ENCODE measurements at places on chromosomes 2 and 18.

DNA sequence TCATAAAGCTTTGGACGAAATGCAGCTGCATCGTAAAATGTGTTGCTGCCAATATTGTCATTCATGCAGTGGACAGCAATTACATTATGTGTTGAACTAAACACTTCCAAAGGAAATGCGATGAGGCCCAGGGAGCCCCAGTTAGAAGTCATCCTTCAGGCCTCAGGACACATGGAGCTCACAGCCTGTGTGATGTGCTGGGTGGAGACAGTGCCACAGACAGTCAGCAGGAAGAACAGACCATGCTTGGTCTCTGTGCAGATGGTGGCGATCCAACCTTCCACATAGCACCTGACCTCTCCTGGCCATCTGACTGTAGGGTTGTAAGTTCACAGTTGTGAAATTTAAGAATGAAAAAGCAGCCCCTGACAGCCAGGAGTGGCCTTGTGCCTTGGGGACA lies 118.3 kb upstream of the ALKAL2 start:
- no peak for DNase-seq

- DNase-seq = no peak
These were observed 48.7 kb upstream of the ZNF385B start for GRCh38 chr2:179909845-179910734.

DNA sequence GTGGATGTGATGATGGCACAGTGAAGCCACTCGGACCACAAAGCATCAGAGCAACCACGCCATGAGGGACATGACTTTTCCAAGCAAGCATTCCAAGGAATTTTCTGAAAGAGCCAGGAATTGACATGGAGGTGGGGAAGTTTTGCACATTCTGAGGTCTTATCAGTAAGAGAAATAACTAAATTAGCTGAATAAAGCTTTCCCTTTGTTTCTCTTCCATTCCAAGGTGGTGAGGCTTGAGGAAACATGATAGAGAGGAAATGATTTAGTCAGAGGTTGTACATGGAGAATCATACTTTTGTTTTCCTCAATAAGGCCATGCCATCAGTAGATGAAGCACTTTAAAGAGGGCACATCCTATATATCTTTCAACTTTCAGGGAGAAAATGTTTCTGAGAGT lies 115.7 kb upstream of the MMADHC start:
- DNase-seq = peak; percentile 20

GRCh38 chr2:9753665-9754531 lies 89.4 kb upstream of the TAF1B start:
- DNase-seq = no peak

- no peak for DNase-seq
These were observed 11.0 kb upstream of the GAREM2 start for GRCh38 chr2:26161926-26162325.

GRCh38 chr2:71276311-71277146 lies 49.6 kb upstream of the PAIP2B start:
- DNase-seq = peak; percentile 84

DNA sequence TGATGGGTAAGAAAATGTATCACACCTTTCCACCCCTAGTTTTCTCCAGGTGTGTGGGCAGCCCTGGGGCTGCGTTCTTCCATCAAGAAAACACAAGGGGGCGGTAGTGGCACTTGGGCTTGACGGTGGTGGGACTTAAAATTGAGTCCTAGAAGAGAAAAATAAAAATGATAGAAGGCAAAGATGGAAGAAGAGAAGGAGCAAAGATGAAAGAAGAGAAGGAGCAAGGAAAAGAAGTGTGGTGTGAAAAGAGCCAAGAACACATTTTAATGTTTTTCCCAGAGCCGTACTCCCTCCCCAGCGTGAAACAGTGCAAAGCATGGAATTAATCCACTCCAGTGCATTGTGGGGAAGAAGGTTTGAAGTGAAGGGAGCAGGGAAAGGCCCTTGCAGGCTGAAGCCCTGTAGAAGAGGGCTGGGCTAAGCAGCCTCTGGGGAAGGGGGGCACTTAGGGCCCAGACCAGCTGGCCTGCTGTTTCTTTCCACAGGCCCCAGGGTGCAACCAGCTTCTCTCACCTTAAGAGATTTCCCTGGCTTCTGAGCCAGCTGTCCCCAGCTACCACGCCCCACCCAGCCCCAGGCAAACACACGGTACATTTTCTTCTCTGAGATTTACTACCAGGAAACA lies 256.8 kb downstream of the RNF152 start:
- peak; percentile 35 for DNase-seq

- peak; percentile 84 for DNase-seq
These were observed 12.5 kb downstream of the SPTBN1 start for GRCh38 chr2:54468673-54469072.

DNA sequence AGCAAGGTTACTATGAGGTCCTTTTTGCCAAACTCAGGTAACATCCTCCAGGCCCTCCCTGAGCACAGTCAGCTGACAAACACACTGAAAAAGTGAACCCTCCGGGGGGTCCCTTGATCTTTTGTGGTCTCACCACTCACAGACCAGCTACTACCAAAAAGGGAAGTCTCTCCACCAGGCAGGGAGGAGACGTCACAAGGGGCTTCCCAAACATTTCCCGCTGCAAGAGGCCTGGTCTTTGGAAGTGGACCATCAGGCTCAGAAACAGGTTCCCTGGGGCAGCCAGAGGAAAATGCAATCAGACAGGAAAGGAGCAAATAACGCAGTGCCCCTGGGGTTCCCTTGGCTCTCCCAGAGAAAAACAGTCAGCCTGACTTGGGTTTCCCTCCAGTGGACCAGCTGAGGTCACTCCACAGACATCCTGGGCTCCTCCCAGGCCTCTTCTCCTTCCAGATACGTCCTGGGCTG lies 38.7 kb upstream of the POMC start:
- no peak for DNase-seq

DNA sequence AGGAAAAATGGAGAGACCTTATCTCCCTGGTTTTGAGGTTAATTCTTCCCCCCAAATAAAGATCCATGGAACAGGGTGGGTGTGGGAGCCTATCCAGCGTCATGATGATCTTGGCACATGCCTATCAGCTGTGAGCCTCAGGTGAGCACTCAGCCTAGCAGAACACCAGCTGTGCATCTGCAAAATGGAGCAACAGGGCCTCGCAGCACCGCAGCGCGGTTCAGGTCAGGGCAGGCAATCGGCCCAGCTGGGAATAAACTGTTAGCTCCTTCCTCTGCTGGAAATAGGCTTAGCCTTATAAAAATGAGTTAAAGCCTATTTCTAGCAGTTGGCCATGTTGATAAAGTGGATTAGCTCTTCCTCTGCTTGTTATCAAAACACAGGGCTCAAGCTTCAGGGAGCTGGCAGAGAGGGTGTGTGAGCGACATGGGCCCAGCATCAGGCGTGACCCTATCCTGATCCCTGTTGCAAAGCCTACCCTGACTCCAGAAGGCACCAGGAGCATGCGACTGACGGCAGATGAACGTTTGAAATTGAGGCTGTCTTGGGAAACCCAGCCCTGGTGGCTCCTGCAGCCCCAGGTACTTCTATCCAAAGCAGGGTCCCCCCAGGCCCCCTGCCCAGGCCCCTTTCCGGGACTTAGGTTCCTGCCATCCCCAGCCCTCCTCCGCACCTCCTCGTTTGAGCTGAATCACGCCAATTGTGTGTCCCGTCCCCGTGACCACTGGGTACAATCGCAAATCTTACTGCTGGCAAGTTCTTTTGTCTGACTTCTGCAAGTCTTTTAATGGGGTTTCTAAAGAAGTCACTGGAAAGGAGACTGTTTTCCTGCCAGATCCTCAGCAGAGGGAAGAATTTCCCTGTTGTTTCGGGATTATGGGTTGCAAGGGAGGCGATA lies 35.4 kb downstream of the ARHGEF4 start:
- DNase-seq = no peak

- DNase-seq = no peak
These were observed 157.0 kb upstream of the SERPINE2 start for GRCh38 chr2:224195925-224196571.

GRCh38 chr2:191740016-191740419 lies 62.1 kb downstream of the NABP1 start:
- DNase-seq = no peak

GRCh38 chr2:60551240-60552077 lies 2.0 kb downstream of the BCL11A start:
- DNase-seq = peak; percentile 71

- no peak for DNase-seq
These were observed 120.2 kb downstream of the PTGR3 start for GRCh38 chr18:75088622-75089211.

DNA sequence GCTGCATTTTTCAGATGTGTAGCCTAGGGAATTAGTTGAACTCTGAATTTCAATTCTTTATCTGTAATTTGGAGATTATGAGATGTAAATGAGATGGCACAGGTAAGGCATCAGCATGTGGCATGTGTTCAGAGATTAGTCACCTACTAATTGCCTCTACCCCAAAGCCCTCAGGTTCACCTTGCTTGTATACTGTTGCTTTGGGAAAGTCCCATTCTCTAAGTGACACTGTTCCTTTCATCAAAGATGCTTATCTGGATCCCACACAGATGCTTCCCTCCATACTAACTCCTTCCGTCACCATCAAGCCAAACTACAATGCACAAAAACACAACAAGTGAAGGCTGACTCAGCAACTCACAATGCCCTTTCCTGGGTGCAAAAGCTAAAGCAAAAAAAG lies 143.7 kb downstream of the LRATD1 start:
- no peak for DNase-seq

- DNase-seq = no peak
These were observed 322.5 kb downstream of the ARHGAP15 start for GRCh38 chr2:143451642-143452281.

- no peak for DNase-seq
These were observed 105.4 kb upstream of the TLK1 start for GRCh38 chr2:171266102-171266501.

DNA sequence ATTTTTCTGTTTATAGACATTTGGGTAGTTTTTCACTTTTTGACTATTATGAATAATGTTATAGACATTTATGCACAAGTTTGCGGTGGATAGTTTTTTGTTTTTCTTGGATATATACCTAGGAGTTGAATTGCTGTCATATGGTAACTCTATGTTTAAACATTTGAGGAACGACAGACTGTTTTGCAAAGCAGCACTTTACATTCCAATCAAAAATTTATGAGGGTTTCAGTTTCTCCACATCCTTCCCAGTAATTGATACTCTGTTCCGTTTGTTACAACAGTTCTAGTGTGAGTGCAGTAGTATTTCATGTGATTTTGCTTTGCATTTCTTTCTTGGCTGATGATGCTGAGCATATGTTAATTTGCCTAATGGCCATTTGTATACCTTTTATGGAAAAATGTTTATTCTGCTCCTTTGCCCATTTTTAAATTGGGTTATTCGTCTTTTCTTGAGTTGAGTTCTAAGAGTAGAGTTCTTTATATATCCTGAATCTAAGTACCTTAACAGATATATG lies 617.3 kb upstream of the LRATD1 start:
- no peak for DNase-seq

GRCh38 chr18:77187189-77187588 lies 54.6 kb upstream of the MBP start:
- DNase-seq = no peak

GRCh38 chr2:1900732-1901131 lies 156.4 kb upstream of the PXDN start:
- DNase-seq = no peak

DNA sequence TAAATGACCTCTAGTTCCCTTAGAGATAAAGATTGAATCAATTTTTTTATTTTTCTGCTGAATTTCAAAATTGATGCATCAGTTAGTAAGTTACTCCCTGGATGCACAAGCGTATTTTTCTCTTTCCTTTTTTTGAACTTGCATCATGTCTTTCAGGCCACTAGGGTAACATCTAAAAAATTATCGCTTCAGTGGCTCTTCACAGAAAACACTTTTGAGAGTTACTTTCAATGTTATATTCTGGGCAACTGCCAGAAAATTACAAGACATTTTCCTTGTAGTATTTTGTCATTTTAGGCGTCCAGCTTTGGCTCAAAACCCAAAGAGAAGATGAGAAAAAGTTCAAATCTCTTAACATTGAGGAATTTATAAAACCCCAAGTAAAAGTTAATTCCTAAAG lies 59.8 kb downstream of the DSEL start:
- no peak for DNase-seq

DNA sequence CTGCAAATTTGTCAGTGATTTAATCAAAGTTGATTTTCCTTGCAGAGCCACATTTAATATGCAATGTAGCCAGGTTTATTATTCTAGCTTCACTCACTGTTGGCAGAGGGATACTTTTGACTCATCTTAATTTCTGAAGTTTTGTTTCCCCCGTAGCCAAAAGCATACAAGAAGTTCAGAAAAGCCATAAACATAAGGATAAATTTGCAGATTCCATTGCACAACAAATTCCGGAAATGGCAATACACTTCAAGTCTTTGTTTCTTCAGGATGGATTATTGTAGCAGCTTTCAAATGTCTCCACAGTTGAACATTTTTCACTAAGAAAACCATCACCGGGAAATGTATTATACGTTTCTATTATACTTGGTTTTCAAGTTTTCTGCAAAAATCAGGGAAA lies 88.0 kb upstream of the ZCCHC2 start:
- DNase-seq = peak; percentile 27

DNA sequence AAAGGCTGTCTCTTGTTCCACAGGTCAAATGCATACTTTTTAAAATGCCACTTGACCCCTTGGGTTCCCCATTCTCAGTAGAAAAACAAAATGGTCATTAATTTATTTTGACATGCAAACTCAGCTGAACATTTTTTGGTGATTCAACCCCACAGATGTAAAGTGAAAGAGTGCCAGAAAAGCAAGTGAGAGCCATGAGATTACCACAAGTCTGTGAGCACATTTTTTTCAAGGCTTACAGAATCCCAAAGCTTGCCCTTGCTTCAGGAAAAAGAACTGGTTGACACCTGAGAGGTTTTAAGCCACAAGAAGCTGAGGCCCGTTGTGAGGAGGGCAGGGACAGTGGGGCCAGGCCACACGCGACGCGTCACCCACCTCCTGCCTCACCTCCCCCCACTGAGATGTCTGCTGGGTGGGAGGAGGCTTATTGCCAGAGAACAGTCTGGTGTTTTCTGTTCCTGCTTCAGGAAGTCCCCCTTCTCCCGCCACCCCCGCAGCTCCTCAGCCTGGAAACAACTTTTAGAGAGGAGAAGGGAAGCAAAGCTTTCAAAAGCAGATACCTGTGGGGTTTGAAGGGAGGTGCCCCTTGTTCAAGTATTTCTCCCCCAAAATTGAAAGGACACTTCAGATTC lies 70.4 kb upstream of the CYP1B1 start:
- DNase-seq = peak; percentile 85

Measured in foreskin fibroblast (primary cell).